ENCODE measurements at places on chromosomes 3 and 15.

GRCh38 chr15:33985287-33985686 lies 17.0 kb downstream of the CHRM5 start:
- DNase-seq = no peak

GRCh38 chr3:15368561-15369135 lies 36.3 kb upstream of the SH3BP5 start:
- no peak for DNase-seq

DNA sequence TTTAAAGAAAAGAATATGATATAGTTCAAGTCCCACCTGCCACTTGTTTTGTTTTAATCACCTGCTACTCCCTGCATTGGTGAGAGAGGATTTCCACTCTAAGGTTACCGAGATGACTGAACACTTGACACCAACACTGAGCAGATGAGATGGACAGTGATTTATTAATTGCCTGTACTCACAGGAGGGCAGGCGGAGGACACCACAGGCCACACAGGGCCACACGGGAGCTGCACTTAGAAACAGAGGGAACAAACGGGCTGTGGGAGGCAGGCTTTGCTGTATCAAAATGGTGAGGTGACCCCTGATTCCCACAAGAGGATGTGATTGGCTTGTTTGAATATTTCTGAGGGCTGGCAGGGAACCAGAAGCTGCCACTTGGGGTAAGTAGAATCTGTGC lies 10.8 kb downstream of the MINAR1 start:
- no peak for DNase-seq

GRCh38 chr15:91099995-91100813 lies at the start of gene SV2B:
Gene SV2B (plus strand): TSS chr15:91100257. CDS start chr15:91226264, 126,007 bp downstream.
- no peak for DNase-seq

DNA sequence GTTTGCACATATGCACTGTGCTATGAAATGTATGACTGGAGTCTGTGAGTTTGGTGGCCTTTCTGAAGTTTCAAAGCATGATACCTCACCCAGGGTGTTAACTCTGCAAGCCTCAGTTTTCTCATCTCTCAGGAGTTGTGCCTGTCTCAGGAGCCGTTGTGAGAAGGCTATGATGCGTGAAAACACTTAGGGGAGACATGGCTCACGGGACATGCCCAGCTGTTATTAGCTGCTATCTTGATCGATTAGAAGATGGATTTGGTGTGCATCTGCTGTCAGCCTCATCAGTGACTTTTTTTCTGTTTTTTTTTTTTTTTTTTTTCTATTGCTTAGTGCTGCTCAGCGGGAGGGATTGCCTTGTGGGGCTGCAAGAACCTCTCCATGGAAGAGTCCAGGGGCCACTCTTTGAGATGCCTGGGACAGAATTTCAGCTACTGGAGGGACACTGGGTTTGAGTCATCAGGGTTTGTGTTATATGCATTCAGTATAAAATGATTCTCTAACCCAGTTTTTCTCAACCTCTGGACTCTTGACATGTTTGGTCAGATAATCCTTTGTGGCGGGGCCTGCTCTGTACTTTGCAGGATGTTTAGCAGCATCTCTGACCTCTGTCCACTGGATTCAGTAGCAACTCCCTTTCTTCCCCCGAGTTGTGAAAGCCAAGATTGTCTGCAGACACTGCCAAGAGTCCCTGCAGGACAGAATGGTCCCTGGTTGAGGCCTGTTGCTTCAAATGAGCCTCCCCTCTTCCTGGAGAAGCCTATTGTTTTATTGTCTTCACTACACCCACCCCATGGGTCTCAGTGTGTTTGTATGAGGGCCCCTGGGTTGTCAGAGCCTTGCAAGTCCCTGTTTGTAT lies 181.4 kb downstream of the CACNA2D3 start:
- DNase-seq = no peak

- no peak for DNase-seq
These were observed 70.1 kb upstream of the SGO1 start for GRCh38 chr3:20256144-20256543.
